Activated CD4-positive, alpha-beta T cell treated with anti-CD3 and anti-CD28 coated beads, Interleukin-2, amount 10 ng/mL, durations not matched to agents 24 days and 14 days (primary cell): ENCODE measurements at places on chromosomes 16 and 17. TPM values are rescaled to one million over a fixed set of nuclear protein-coding genes. Genes with fewer than 3 reads are reported as not detected.

DNA sequence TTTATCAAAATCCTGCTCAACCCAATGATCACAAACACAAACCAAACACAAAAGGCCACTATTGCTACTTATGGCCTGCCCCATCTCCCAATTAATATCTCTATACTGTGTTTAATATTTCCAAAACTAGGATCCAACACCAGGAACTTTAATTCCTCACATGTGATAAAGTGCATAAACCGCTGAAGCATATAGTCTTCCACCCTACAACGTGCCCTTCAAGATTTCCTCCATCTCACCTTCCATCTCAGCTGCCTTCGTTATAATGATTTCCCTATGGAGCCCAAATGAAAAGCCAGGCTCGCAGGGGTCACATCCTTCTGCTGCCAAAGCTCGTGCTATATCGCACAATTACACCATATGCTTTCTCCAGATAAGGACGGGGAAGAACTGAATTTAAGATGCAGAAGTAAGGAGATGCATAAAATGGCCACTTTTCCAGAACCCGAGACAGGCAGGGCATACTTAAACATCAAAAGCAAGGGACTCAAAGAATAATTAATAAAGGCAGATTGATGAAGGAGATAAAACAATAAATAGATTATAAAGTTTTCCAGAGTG is 1.8 kb downstream of the MYH10 start:
- no peak for DNase-seq

DNA sequence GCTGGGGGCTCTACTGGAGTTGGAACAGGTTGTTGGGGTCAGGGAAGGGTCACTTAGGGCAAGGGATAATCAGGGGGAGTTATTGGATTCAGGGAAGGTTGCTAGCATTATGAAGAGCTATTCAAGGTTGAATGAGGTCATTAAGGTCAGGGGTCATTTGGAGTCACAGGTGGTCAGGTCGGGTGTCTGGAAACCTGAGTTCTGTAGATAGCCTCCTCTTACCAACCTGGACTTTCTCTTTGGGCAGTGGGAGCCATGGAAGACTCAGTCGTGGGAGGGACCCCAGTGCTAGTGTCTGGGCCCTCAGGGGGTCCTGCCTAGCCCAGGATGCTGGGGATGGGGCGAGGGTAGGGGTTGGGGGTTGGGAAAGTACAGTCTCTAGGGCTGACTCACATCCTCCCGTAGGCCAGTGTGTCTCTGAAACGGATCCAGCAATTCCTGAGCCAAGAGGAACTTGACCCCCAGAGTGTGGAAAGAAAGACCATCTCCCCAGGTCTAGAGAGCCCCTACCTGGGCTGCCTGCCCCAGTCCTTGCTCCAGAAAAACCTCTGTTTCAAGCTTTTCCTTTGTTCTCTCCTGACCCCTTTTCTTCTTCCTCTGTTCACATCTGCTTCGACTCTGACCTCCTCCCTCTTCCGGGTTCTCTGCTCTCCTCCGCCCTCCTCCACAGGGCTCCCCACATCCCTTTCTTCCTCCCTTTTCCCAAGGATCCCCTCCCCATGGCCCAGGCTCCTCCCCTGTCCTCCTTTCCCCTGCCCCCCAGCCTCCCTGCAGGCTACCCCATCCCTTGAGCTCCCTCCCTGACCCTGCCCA is 33.5 kb downstream of the ABCC3 start:
- DNase-seq = no peak

GRCh38 chr17:34156741-34157589 is 98.1 kb upstream of the CCL2 start:
- DNase-seq = no peak

DNA sequence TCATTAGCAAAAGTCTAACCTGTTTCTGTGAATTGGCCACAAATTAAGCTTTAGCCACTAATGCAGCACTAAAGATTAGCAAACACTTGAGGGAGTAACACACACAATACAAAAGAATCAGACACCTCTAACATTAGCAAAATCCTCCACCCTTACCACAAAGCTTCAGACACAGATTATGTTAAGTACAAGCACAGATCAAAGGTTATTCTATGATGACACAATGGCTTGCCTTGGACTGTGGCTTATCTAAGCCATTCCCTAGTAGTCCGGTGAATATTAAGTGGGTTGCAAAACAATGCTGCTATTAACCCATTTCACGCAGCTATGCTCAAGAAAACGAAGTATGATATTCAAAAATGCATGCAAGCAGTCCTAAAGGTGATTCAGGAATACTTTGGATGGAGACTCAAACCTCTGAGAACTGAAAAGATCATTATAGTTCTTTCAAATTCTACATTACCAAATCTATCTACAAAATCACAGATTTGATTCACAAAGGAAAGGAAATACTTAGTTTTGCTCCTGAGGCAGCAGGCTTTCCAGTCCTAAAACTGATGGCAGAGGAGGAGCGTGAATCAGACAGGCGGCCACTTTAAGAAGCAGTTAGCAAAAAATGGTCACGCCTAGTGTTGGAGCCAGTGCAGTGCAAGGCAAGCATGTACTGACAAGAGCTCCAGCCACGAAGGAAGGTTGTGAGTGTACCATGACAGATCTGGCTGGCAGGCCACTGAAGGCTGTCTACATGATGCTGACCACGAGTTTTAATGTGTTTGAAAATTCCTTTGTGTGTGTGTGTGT is 67.2 kb downstream of the PARN start:
- DNase-seq = no peak

DNA sequence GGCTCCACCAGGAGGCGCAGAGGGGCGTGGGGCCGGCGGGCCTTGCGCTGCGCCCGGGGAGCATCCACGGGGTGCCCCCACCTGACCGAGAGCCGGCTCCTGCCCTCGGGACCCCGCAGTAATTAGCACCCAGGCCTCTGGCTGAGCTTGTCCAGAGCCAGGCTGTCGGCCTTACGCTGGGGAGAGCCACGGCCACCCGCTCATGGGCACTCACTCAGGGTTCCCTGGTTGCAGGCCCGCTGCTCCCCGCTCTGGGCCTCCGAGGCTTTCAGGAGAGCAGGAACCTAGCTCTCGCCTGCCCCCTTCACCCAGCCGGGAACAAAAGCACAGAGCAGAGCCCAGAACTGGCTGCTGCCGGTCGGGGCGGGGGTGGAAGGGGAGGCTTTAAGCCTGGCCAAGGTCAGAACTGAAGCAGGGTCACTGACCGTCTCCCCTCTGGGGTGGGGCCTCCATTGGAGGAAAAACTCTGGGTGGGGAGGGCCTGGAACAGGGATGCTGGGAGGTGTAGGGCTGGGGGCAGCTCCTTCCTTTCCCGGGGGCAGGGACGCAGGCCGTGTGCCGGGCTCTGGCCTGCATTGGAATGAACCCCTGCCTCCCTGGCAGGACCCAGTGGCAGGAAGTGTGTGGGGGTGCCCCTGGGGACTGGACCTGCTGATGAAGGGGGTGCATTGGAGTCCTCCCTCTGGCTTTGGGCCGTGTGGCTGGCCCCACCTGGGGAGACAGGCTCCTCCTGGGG is 12.3 kb downstream of the GLIS2 start:
- DNase-seq = peak; percentile 82

- peak; percentile 97 for DNase-seq
These were observed at the start of gene AARSD1 for GRCh38 chr17:42964161-42964932. Gene AARSD1, minus strand, starts transcription at chr17:42964454. Its CDS starts 14 bp downstream, at chr17:42964440.

- no peak for DNase-seq
These were observed 6.7 kb downstream of the NEK8 start for GRCh38 chr17:28735242-28735722.

- no peak for DNase-seq
These were observed 106.1 kb downstream of the ZNF423 start for GRCh38 chr16:49749816-49750215.

- no peak for DNase-seq
These were observed 60.8 kb upstream of the FOXF1 start for GRCh38 chr16:86449446-86450095.

DNA sequence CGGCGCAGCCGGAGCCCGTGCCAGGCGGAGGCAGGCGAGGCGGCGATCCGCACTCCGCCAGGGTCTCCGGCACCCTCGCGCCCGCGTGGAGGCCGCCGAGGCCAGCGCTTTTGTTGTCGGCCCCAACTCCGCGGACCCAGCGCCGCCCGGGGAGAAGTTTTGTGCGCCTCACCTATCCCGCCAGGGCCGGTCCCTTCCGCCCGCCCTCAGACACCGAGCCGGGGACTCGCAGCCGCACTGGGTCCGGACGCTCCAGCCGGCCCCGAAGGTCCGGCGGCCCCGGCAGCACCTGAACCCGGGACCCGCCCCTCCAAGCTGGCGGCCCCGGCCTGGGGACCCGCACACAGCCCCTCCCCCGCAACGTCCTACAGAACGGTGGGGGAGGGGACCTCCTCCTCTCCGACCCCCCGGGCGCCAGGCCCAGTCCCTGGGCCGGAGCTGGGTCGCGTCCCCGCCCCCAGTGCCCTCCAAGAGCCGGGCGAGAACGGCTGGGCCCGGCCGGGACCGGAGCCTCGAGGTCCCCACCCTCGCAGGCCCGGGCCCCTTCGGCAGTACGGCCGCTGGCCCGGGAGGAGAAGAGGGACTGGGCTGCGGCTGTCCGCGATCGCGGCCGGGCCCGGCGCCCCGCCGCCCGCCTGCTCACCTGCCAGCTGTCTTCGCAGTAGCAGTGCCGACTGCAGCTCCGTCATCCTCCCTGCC is 698 bp downstream of the UBE2G1 start:
- DNase-seq = no peak

DNA sequence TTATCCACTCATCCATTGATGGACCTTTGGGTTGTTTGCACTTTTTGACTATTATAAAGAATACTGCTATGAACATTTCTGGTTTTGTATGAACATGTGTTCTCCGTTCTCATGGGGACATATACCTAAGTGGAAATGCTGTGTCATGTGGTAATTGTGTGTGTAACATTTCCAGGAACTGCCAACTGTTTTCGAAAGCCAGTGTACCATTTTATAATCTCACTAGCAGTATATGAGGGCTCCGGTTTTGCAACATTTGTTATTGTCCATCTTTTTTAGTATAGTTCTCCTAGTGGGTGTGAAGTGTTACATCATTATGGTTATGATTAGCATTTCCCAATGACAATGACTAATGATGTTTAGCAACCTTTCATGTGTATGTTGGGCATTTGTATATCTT is 5.1 kb upstream of the TRIM25 start:
- no peak for DNase-seq

DNA sequence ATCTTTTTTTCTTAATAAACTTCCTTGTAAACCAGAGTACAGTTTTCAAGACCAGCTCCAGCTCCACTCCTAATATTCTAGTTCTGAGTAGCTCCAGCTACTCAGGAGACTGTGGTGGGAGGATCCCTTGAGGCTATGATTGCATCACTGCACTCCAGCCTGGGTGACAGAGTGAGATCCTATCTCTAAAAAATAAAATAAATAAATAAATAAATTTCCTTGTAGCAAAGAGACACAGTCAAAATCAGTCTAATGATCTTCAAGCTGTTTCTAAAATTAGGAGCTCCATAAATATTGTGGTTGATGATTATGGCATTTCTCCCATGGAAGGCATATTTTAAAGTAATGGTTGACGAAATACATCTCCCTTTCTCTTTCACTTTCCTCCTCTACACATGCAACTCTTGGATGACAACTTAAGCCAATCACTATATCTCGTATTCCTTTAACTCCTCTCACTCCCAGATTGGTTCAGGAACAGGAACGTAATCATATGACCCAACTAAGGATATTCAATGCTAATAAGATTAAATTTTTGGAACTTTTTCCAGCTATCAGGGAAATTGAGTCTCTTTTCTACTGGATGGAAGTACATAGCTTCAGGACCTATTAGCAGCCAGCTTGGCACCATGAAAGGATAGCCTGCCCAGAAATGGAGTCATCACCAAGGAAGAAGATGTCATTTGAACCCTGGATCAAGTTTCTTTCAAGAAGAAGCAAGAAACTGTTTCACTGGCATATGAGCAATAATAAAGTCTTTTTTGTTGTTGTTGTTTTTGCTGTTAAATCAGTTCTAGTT is 42.1 kb upstream of the TAOK1 start:
- DNase-seq = no peak

- DNase-seq = peak; percentile 84
These were observed 6.6 kb upstream of the DPEP2 start for GRCh38 chr16:68005786-68006286.

- no peak for DNase-seq
These were observed 14.0 kb downstream of the PLLP start for GRCh38 chr16:57270221-57271062.

- DNase-seq = no peak
These were observed 628.1 kb downstream of the WWOX start for GRCh38 chr16:78727536-78727935.

DNA sequence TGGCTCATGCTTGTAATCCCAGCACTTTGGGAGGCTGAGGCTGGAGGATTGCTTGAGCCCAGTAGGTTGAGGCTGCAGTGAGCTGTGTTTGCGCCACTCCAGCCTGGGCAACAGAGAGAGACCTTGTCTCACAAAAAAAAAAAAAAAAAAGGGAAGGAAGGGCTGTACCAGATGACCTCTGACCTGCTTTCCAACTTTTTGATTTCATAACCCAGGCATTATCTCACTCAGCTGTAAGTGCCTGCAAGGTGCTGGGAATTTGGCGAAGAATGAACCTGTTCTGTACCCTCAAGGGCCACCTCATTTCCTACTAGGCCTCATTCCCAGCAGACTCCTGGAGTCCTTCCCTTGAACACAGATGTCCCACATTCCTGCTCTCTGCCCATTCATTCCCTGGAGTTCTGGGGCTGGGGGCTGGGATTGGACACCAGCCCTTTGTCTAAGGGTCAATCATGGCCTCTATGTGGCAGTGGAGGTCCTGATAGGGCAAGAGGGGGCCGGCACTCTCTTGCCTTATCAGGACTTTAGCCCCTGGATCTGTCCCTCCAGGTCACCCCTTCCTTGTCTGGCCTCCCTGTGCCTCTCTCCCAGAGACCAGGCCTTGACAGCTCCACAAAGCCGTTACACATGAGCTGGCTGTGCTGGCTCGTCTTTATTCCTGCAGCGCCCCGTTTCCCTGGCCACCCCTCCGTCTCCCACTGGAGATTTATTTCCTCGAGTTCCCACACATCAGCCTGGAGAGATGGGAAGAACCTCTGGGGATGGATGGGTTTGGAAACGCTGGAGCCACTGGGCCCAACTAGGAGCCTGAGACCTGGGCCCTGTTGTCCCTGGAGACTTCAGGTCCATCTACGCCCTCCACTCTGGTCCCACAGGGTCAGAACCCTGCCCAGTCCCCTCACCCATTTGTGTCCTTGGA is 821 bp upstream of the GFAP start:
- DNase-seq = no peak

DNA sequence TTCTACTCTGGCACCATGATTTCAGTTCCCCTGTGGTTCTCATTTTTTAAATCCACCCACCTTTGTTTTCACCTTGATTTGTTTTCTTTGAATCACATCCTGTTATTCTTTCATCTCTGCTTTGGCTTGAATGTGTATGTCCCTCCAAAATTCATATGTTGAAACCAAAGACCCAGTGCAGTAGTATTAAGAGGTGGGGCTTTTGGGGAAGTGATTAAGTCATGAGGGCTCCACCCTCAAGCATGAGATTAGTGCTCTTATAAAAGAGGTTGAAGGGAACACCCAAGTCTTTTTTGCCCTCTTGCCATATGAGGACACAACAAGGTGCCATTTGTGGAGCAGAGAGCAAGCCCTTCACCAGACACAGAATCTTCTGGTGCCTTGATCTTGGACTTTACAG is 382.3 kb downstream of the SLC39A11 start:
- DNase-seq = peak; percentile 71

The MYH1 gene
- total RNA-seq = not detected in 2 replicates

The KRTAP9-8 gene
- total RNA-seq = not detected in 2 replicates

The MYH13 gene
- total RNA-seq = not detected in 2 replicates

The GPR139 gene
- total RNA-seq = not detected in 2 replicates

The ZNF48 gene
- 16.5 and 18.3 TPM in 2 replicates for total RNA-seq

The CCL3 gene
- total RNA-seq = 403 and 414 TPM in 2 replicates

The CA5A gene
- total RNA-seq = not detected in 2 replicates

The PIEZO1 gene
- total RNA-seq = 219 and 226 TPM in 2 replicates

The SCN4A gene
- 0.05 and 0.40 TPM in 2 replicates for total RNA-seq
